ENCODE measurements at places on chromosomes 3 and 15.

GRCh38 chr15:70053001-70053715, 44.6 kb downstream of the TLE3 start:
- no peak for DNase-seq

- no peak for DNase-seq
Observed at GRCh38 chr3:49668861-49669260, 5.3 kb upstream of the APEH start.

DNA sequence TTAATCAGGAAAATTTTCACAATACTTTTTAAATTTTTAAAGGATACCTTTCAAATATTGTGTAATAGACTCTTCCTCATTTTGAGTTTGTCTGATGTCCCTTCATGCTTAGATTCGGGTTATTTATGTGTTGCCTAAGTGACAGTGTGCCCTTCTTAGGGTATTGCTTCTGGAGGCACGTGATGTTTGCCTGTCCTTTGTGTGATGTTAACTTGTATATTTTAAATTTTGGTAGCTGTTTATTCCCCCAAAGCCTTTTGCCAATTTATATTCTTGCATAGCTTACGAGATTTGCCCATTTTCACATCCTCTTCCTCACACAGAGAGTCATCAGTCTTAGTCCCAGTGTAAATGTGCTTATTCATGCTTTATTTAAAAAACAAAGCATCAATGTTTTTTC, 433.1 kb downstream of the EPHB1 start:
- no peak for DNase-seq

DNA sequence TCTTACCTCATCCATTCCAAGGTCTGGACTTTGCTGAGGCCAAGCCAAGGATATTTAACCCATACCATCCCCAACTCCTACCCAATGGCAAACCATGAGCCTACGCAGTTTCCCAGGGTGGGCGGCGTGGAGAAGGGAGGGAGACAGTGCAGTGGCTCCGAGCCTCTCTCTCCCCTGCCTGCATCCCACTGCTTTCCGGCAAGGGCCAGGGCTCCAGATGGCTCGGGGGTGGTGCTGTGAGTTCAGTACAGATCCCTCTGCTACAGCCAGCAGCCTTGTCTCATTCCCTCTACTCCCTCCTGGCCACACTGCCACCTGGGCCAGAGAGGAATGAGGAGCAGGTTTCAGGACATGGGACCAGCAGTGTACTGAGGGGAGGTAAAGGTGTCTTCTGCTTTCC, 44.3 kb upstream of the APEH start:
- DNase-seq: no peak

DNA sequence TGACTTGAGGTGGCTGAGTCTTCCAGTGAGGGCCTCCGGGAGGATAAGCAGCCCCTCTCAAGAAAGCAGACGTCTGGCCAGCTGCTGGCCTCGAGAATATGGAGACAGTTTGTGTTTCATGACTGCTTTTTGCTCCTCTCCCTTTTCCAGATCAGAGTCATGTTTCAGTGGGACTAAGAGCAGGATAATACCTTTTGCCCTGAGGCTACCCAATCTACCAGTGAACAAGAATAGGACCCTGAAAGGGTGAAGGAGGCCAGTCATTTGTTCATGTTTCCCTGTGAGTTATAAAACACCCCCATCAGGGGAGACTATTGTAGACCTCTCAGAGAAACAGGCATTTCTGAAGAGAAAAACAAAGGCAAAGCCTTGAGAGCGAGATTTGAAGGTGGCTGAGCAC, 137.4 kb downstream of the RYR3 start:
- DNase-seq: no peak
